Glutamatergic neuron (in vitro differentiated cells): ENCODE measurements at places on chromosomes 13 and 19.

- no peak for DNase-seq
Observed at GRCh38 chr13:42880056-42880605, 98.7 kb downstream of the FAM216B start.

DNA sequence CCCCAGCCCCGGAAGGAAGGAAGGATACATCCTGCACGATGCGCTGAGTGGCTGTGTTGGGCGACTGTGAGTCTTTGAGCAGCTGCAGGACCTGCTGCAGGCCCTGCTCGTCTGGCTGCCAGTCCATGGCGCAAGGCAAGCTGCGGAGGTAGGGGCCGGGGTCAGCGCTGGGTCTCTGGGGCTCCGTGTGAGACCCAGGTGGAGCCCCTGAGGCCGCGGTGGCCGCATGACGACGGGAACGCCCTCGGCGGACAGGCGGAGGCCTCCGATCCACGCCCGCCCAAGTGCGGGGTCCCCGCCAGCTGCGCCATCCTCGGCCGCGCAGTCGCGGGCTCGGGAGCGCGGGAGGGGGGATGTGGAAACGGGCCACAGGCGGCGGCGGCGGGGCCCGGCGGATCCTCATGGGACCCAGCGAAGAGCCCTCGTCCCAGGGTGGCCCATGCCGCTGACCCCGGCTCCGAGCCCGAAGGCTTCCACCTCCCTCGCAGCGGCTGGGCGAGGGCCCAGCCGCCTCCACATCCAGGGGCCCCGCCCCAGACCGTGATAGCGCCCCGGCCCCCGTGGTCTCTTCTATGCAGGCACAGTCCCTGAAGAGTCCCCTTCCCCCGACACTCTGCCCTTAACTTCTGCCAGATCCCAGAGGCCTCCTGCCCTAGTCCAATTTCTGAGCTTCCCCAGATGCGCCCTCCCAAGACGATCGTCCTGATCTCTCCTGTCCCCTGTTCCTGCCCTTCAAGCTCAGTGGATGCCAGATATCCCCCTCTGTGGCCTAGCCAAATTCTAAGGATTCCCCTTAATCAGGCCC is 2.7 kb downstream of the TNPO2 start:
- DNase-seq: peak; percentile 53

- DNase-seq: no peak
Observed at GRCh38 chr19:7505288-7505681, 10.6 kb upstream of the ZNF358 start.

GRCh38 chr13:95256091-95256490 is 45.2 kb downstream of the ABCC4 start:
- DNase-seq: no peak

DNA sequence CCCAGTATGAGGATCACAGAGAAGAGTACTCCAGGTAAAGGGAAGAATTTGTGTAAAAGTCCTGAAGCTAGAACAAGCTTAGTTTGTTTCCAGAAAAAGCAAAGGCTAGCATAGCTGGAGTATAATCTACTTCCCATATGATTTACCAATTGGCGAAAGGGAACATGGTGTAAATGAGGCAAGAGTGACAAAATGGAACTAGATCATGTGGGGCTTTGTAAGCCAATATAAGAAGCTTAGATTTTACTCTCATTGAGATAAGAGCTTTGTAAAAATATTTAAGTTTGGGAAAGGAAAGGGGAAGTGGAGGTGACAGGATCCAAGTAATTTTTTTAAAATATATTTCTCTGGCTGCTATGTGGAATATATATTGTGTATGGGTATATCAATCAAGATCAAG is 234.9 kb downstream of the KCTD12 start:
- no peak for DNase-seq

GRCh38 chr13:113147206-113147605 is 11.2 kb upstream of the PROZ start:
- DNase-seq: no peak

- no peak for DNase-seq
Observed at GRCh38 chr13:68174893-68175292, 944.8 kb upstream of the PCDH9 start.

- DNase-seq: no peak
Observed at GRCh38 chr13:81957121-81957520, 1616.2 kb upstream of the SPRY2 start.

- DNase-seq: no peak
Observed at GRCh38 chr13:80140685-80141084, 200.2 kb downstream of the SPRY2 start.

- DNase-seq: no peak
Observed at GRCh38 chr13:74839656-74840055, 642.3 kb downstream of the TBC1D4 start.

- DNase-seq: no peak
Observed at GRCh38 chr19:7554565-7554964, 19.0 kb downstream of the PNPLA6 start.

- no peak for DNase-seq
Observed at GRCh38 chr19:43779820-43780219, 953 bp downstream of the KCNN4 start.

DNA sequence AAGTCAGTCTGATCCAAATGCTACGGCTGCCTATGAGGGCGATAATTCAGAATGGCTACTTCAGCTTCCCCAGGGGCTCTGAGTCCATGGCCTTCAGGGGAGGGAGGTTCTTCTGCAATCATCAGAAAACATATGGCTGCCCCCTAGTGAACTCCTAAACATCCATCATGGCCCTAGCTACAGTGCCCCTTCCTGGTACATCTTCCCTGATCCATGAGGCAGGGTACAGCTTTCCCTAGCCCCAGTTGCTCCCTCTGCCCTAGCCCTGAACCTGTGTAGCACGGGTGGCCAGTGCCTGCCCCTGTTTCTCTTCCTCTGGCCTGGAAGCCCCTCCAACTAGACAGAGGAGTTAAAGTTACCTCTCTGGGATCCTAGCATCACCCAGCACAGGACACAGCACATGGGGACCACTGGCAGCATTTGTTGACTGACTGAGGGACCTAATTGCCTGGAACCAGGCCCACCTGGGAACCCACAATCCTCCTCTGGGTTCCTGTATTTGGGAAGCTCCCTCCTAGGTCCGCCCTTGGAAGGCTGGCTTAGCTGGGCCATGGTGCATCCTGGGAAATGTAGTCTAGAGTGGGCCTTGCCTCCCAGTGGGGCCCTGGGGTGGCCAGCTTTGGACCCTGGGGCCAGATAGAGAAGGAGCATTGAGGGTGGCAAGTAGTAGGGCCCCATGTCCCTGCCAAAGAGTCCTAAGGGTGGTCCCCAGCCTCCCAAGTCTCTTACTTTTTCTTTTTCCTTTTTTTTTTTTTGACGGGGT is 17.7 kb upstream of the SEMA6B start:
- no peak for DNase-seq

GRCh38 chr19:12064590-12065538 is at the start of gene ZNF844:
Gene ZNF844, plus strand, starts transcription at chr19:12064731. Its CDS starts 143 bp downstream, at chr19:12064874.
- DNase-seq: peak; percentile 98

- no peak for DNase-seq
Observed at GRCh38 chr13:105598529-105598928, 936.9 kb downstream of the EFNB2 start.

GRCh38 chr13:94176561-94176960 is 302.9 kb downstream of the DCT start:
- DNase-seq: no peak

DNA sequence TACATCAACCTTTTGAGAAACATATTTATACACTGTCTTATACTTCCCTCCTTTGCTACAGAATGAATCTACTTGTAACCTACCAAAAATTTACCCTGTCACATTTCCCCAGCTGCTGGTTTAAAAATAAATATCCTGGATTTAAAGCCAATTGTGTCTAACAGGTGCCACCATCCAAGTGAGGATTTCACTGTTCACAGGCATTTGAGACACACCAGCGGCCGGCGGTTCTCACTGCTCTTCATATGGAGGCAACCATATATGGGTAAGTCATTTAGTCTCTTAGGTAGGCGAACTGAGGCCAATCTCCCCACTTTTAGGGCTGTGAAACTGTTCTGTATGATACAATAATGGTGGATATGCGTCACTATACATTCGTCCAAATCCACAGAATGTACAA is 26.2 kb downstream of the SLC25A30 start:
- no peak for DNase-seq

DNA sequence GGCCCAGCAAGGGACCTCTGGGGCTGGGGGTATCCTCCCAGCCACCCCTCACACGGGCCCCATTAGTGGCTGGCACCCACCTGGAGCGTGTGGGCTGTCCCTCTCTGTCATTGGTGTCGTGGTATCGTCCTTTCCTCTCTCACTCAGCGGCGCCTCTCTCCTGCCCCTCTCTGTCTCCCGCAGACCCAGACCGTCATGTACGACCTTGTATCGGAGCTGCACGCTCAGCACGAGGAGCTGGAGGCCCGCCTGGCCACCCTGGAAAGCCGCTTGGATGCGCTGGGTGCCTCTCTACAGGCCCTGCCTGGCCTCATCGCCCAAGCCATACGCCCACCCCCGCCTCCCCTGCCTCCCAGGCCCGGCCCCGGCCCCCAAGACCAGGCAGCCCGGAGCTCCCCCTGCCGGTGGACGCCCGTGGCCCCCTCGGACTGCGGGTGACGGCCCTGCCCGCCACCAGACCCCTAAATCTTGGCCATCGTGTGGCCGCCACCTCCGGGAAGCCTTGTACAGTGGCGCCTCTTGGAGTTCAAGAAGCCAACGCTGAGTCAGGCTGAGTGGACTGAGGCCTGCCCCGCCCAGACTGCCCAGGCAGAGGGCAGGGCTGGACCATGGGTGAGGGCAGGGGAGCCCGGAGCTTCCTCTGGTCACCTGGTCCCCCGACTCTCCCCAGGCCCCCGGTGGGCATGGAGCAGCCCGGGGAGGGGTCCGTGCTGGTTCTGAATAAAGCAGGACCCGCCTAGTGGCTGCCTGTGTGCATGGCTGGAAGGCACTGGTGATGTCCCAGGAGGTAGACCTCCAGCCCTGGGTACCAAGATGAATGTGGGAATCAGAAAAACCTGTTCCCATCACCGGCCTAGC is 9.8 kb upstream of the ARRDC2 start:
- DNase-seq: no peak

DNA sequence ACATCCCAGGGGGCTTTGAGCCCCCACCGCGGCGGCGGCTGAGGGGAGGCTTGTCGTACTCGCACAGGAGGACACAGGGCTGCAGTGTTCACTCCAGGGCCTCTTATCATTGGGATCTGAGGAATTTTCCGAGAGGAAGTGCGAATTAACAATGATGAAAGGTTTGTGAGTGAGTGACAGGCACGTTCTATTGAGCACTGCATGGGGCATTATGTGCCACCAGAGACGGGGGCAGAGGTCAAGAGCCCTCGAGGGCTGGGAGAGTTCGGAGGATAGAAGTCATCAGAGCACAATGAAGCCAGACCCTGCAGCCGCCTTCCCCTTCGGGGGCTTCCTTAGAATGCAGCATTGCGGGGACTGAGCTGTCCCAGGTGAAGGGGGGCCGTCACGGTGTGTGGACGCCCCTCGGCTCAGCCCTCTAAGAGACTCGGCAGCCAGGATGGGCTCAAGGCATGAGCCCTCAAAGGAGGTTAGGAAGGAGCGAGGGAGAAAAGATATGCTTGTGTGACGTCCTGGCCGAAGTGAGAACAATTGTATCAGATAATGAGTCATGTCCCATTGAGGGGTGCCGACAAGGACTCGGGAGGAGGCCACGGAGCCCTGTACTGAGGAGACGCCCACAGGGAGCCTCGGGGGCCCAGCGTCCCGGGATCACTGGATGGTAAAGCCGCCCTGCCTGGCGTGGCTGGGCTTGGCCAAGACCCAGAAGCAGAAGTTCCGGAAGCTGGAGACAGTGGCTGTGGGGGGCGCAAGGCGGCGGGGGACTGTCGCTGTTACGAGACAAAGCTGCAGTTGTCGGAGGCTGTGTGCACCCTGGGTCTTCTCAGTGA is 53.9 kb downstream of the MCF2L start:
- no peak for DNase-seq

DNA sequence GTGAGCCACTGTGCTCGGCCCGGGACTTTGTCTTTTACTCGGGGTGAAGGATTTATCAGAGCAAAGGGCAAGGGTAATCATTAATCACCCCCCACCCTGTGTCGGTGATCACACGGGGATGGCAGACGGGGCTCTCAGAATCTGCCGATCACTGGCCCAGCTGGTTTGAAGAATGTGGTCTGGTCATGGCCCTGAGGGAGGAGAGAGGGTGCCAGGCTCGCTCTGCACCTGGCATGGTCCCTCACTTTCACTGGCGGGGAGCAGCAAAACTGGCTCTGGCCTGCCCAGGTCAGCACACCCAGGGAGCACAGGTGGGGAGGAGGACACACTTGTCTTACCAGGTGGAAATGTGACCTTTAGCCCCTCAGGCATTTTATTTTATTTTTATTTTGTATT is 10.2 kb downstream of the REEP6 start:
- DNase-seq: no peak

DNA sequence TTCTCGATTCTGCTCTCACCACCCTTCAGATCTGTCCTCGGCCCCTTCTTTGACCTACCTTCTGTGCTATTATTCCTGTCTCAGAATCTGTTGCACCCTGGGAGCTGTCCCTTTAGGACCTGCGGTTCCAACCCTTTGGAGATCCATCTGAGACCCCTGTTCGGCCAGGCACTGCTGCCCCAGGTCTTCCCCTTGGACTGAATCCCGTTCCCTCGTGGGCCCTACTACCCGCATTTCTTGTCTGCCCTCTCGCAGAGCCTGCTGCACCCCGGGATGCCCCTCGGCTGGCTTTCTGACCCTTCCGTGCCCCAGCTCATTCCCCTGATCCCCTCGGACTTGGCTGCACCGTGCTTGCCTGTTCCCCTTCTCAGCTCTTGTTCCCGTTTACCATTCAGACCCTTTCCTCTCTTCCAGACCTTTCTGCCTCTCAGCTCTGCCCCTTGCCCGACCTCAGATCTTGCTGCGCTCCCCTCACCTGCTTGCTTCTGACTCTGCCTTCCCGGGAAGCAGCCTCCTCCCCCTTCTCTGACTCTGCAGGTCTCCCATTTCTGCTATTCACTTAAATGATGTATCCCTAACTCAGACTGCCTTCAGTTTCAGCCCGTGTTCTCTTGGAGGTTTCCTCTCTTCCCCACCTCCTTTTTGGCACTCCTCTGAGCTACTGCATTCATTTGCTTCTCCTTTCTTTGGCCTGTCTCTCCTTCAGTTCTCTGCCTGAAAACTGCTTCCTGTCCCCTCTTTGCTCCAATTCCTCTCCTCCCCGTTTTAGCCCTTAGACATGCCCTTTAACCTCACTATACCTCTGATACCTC is 1.1 kb downstream of the ARHGAP35 start:
- DNase-seq: no peak

GRCh38 chr13:38535261-38535660 is 151.6 kb upstream of the FREM2 start:
- peak; percentile 26 for DNase-seq

GRCh38 chr13:31328549-31329235 is 128.9 kb downstream of the B3GLCT start:
- DNase-seq: no peak

GRCh38 chr13:49421391-49421790 is 22.5 kb downstream of the CAB39L start:
- DNase-seq: no peak

DNA sequence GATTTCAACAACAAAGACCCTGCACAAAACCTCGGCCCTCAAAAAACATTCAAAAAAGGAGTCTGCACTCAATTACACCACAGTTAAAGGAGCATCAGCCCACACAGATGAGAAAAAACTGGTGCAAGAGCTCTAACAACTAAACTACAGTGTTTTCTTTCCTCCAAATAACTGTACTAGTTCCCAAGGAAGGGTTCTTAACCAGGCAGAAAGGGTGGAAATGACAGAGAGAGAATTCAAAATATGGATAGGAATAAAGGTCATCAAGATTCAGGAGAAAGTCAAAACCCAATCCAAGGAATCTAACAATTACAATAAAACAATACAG is 176.4 kb upstream of the TRPC4 start:
- no peak for DNase-seq
